ENCODE measurements at places on chromosomes 2 and 18. TPM values are rescaled to one million over a fixed set of nuclear protein-coding genes. Genes with fewer than 3 reads are reported as not detected.

DNA sequence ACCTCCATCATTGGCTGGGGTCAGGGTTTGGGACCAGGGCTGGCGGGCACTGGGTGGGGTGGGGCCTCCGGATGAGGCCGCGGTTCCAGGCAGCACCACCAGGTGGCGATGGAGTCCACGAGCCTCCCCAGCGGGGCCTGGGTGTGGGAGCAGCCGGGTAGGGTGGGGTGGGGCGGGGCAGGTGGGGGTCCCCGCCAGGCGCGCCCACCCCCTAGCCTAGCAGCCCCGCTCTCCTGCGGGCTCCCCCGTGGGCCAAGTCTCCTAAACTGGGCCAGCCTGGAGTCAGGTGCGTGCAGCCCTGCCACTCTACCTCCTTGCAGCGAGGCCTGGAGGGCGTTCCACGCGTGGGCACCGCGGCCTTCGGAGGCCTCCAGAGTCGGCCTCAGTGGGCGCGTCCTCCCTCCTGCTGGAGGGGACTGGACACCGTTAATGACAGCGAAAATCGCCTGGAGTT, 187.5 kb downstream of the TWIST2 start:
- DNase-seq = peak; percentile 75

FN1 gene
- total RNA-seq = 262 TPM

DNA sequence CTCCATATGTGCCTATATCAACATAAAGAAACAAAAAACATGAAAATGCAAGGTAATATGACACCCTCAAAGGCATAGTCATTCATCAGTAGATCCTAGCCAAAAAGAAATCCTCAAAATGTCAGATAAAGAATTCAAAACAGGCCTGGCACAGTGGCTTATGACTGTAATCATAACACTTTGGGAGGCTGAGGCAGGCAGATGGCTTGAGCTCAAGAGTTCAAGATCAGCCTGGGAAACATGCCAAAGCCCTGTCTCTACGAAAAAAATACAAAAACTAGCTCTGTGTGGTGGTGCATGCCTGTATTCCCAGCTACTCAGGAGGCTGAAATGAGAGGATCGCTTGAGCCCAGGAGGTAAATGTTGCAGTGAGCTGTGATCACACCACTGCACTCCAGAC, 284.6 kb upstream of the KLHL29 start:
- DNase-seq = no peak

DNA sequence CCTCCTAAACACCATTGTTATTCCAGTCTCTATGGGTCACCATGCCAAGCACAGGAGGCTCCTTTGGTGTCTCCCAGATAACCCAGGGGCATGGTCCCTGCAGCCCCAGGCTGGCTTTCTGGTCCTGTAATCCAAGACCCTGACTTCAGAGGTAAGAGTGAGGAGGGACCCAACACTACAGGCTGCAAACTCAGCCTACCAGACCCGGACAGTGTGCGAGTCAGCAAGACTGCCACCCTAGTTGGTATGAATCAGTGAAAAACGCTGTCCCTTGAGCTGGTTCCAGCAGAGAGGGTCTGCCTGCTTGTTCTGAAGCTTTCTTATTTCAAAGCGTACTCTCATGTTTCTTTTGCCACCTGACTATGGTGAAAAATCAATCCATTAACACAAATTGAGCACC, 47.6 kb upstream of the ZFP36L2 start:
- DNase-seq = no peak

ALPG gene
- total RNA-seq = not detected

BMP10 gene
- not detected for total RNA-seq

- DNase-seq = no peak
Observed at GRCh38 chr2:10935366-10935918, 23.7 kb downstream of the KCNF1 start.
